ENCODE measurements at places on chromosomes 3 and 15.

- DNase-seq = no peak
Observed at GRCh38 chr15:87863152-87863551, 393.4 kb downstream of the NTRK3 start.

DNA sequence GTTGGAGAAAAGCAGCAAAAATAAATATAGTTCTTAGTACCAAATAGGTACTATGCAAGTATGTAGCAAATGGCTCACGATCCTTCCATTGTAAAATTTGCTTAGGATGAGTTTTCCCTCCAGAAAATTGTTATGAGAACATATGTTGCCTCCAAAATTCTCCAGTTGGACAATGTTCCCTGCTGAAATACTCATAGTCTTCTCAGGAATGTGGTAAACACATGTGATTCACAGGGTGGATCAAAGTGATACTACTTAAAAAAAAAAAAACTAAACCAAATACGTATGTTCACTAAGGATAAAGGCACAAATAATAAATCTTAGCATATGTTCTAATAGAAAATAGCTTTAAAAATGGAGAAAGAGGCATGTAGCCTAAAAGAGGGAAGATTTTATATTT lies 84.3 kb upstream of the ZNF385D start:
- DNase-seq = no peak

DNA sequence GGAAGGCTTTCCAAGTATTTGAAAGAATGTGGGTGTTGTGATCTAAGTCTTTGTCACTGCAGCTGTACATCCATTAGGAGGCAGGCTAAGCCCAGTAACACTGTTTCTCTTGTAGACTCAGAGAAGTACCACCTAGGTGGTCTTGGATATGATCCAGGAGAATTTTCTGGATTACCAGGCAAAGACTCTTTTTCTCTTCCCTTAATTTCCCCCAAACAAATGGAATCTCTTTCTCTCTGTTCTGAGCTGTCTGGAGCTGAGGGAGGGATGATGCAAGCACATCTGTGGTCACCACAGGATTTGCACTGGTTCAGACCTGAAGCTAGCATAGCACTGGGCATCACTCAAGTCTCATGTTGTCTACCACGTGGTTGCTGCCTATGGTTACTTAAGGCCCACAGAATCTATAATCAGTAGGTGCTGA lies 227.6 kb downstream of the NECTIN3 start:
- DNase-seq = no peak

- DNase-seq = no peak
Observed at GRCh38 chr3:29441422-29441821, 160.6 kb downstream of the RBMS3 start.

GRCh38 chr3:158532099-158532734 lies 38.8 kb upstream of the MLF1 start:
- peak; percentile 27 for DNase-seq

DNA sequence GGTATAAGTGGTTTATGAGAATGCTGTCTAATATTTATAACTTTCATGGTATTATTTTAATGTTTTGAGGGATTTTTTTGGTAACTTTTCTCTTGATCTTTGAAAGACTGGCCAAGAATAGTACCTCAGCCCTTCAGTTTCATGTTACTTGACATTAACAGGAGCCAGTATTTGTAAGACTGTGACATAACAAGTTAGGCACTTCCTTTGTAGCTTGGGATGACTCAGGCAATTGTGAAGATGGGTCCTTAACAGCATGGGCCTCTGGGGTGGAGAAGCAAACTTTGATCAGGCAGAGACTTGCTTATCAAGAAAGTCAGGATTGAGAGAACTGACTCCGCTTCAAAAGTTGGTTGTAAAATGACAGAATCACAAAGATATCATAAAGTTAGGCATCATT lies 9.5 kb downstream of the LRRC49 start:
- no peak for DNase-seq

DNA sequence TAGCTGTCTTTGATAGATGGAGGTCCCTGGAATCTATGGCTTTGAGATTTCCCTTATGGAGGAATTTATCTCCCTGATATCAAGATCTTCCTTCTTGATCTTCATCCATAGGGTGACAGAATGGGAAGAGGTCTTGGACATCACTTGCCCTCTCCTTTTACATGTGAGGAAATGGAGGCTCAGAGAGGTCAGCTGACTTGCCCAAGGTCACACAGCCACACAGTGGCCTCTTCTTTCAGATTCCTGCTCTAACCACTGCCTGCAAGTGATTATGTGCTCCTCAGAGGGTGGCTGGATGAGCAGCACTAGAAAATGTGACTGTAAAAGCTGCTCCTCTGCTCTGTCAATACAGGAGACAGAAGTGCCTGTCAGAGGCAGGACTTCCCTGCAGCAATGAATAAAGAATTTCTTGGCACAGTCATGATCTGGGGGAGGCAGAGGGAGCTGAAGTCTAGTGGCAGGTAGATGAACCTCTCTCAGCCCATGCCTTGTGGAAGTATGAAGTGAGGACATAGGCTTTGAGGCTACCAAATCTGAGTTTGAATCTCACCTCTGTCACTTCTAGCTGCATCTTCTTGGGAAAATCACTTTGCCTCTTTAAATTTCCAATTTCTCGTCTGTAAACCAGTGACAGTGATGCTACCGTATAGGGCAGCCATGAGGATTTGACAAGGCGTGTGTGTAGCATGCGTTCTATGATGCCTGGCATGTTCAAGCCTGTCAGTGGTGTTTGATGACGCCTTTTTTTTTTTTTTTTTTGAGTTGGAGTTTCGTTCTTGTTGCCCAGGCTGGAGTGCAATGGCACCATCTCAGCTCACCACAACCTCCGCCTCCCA lies 12.0 kb downstream of the SSUH2 start:
- no peak for DNase-seq

GRCh38 chr15:27993996-27994780 lies 104.9 kb downstream of the OCA2 start:
- no peak for DNase-seq

DNA sequence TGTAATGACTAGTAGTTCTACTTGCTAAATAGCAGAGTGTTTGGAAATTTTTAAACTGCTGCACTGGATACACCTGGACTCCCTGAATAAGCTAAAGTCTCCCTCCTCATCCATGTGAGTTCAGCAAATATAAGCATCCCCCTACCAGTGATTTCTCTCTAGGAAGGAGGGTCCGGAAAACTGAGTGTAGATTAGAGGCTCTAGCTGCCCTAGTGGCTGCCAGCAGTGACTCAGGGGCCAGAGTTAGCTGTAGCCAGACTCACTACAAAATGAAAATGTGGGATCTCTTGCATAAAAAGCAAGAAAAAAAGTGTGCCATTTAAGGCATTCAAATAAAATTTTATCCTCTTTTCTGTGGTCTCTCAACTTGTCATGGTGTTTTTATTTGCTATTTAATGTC lies 485.0 kb upstream of the ATP11B start:
- no peak for DNase-seq

All from CD4-positive, alpha-beta T cell treated with Interleukin-4 for 1 hour (primary cell).